ENCODE measurements at places on chromosomes 1 and 21.

DNA sequence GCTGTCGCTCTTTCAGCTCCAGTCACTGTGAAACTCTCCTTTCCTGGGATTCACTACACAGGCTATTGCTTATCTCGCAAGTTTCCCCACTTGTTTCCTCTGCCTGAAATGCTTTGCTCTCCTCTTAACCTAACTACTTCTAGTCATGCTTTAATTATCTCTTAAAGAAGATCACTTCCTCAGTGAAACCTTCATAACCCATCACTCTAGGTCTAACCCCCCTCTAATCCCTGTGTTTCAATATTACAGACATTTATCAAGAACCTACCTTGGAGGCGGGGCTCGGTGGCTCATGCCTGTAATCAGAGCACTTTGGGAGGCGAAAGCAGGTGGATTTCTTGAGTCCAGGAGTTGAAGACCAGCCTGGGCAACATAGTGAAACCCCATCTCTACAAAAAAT lies 16.7 kb upstream of the ZNF644 start:
- DNase-seq: no peak

- DNase-seq: no peak
These were observed 27.4 kb downstream of the ARHGEF10L start for GRCh38 chr1:17566892-17567291.

GRCh38 chr1:54493608-54494007 lies 54.4 kb upstream of the ACOT11 start:
- DNase-seq: no peak

DNA sequence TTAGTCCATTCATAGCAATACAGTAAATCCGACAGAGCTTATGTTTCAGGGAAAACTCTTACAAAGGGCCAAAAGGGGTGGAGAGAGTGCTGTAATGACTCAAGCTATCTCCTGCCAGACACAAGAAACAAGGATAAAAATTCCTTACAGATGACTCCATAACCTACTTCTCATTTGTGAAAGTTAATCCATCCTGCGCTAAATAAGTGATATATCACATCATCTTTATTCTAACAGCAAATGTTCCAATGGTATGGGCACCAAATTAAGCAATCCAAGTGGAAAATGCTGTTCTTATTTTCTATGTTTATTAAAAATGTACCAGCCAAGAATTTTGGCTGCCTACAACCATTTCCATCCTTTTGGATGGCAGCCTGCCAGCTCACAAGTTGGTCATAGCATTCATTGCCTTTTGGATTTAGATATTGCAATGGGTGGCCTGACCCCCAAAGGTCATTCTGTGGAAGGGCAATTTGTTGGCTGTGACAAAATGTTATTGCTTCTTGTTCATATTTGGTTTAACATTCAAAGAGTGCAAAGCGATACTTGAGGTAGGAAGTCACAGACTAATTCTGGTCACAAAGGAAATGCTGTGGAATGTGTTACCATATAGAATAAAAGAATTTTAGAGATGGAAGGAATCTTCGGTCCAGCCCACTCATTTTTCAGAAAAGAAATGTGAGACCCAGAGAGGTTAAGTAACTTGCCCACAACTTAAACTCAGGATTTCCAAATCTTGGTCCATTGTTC lies 2.8 kb upstream of the ENAH start:
- peak; percentile 59 for DNase-seq

- no peak for DNase-seq
These were observed 45.1 kb downstream of the FASLG start for GRCh38 chr1:172704001-172704400.

- no peak for DNase-seq
These were observed 53.2 kb upstream of the LYST start for GRCh38 chr1:235919833-235920441.

DNA sequence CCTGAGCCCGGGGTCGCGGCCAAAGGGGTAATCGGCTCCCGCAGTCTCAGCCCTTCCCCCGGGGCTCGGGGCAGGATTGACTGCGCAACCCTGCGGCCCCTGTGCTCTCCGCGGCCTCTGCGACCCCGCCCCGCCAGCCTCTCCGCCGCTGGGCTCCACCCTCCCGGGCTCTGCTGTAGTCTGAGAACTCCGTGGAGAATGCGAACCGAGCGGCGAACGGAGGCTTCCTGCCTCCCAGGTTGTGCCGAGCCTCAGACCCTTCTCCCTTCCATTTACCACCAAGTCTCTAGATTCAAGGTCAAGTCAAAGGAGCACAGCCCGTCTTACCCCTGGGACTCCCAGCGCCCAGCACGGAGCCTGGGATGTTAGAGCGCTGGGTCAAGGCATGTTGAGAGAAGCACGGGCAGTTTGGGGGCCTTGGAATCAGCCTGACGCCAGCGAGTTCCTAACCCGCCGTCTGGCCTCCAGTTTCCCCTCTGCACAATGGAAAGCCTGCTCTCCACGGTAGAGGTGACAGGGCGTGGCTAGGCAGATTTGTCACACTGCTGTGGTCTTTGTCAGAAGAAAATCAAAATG lies 3.0 kb downstream of the ATP2B4 start:
- DNase-seq: peak; percentile 76

DNA sequence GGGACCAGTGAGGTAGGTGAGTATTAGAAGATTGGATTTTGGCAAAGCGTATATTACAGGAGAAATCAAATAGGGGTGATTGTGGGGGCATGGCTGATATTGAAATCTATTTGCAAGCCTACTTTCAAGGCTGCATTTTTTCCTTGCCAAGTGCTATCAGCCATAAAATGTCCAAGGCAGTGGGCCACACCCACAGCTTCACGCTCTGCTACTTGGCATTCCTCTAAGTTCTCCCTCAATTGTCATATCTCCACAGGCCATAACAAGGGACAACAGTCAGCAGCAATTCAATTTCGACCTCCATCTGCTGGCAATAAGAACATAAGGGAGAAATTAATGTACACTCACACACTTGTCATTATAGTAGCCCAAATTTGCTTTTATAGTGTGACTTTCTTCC lies 667.1 kb upstream of the PKN2 start:
- no peak for DNase-seq

- DNase-seq: no peak
These were observed 84.0 kb downstream of the FMO4 start for GRCh38 chr1:171397851-171398469.

- no peak for DNase-seq
These were observed 80.0 kb downstream of the ADCY10 start for GRCh38 chr1:167833904-167834303.

GRCh38 chr1:163771637-163772036 lies 449.9 kb downstream of the NUF2 start:
- no peak for DNase-seq

GRCh38 chr1:17196496-17197185 lies 8.3 kb upstream of the PADI1 start:
- DNase-seq: no peak

DNA sequence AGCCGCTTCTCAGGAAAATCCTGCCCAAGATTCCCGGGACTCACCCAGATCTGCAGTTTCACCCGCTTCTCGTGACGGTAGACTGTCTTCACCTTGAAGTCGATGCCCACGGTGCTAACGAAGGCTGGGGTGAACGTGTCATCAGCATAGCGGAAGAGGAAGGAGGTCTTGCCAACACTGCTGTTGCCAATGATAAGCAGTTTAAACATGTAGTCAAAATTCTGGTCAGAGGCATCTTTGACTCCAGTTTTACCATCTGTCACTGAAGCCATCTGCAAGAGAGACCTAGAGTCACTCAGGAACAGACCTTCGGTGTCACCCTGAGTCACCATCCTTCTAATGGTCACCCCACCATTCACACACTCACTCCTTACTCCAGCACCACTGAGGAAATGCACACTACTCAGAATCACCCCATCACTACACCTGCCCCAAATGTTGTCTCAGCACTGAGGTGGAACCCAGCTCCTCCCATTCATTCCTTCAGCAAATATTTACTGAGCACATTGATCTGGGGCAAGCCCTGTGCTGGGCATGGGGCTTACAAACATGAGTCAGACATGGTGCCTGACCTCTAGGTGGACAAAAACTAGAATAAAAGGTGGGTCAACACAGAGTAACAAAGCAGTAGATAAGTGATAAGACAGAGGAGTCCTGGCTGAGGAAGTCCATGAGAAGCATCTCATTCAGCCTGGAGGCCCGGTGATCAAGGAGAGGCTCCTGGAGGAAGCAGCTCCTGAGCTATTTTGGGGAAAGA lies 13.5 kb downstream of the RAB3B start:
- no peak for DNase-seq

DNA sequence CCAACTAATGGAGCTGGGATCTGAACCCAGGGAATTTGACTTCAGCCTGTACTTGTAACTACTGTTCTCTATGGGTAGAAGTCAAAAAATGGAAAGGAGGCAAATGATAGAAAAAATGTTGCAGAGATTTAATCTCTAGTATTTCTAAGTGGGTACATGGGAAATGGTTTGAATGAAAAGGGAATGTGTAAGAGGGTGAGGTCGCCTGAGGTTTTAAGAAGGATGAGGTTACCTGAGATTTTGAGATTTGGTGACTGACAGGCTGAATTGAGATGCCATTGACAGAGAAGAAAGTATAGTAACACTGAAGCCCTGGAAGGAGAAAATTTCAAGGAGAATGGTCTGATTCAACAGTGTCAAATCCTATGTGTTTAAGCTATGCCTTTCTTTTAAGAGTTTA lies 5.5 kb downstream of the CAMSAP2 start:
- no peak for DNase-seq

GRCh38 chr1:247535402-247535801 lies 838 bp downstream of the OR2C3 start:
- no peak for DNase-seq

DNA sequence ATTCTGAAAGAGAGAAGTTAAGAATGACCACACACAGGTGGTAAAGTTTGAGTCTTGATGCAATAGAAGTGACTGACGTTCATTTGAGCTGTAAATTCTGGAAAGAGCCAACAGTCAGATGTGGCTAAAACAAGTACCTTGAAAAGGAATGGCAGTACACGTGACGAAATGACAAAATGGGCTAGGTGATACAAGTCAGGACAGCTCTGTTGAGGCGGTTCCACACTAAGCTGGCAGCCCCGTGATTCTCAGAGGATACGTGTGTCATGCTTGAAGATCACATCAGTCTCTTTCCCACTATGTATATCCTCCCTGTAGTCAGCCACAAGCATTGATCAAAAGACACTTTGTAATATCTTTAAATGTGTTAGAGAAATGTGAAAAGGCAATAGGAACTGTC lies 881.3 kb upstream of the ADGRL2 start:
- DNase-seq: no peak

DNA sequence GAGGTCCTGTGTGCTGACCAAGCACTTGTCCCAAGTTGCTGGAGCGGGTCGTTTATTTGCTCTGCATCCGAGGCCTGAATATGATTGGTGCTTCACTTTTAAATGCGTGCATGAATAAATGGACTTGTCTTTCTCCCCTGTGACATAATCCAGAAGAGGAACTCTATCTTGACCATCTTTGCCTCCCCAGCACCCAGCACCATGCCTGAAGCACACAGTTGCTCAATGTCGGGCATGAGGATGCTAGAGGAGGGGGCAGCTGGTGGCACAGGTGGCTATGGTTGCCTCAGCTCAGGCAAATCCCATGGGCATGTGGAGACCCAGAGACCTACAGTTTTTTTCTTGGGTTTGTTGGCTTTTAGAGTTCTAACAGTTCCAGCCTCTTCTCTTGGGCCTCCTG lies 142.6 kb downstream of the KAZN start:
- peak; percentile 35 for DNase-seq

DNA sequence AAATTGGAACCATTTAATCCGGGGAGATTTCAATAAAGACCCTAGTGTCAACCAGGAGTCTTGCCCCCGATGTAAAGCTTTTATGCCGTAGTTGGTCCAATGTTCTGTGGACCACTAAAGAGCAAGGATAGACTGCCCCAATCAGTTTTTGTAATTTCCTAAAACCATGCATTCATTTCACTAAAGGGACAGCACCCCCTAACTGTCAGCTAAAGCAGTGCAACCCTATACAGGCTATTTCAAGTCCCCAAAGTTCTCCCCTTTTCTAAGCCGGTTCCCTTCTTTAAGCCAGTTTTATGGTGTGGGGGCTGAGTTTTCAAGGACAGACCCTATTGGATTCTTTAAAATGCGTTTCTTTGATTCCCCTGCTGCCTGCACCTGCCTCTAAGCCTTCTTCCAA lies 12.7 kb upstream of the PDPN start:
- no peak for DNase-seq

DNA sequence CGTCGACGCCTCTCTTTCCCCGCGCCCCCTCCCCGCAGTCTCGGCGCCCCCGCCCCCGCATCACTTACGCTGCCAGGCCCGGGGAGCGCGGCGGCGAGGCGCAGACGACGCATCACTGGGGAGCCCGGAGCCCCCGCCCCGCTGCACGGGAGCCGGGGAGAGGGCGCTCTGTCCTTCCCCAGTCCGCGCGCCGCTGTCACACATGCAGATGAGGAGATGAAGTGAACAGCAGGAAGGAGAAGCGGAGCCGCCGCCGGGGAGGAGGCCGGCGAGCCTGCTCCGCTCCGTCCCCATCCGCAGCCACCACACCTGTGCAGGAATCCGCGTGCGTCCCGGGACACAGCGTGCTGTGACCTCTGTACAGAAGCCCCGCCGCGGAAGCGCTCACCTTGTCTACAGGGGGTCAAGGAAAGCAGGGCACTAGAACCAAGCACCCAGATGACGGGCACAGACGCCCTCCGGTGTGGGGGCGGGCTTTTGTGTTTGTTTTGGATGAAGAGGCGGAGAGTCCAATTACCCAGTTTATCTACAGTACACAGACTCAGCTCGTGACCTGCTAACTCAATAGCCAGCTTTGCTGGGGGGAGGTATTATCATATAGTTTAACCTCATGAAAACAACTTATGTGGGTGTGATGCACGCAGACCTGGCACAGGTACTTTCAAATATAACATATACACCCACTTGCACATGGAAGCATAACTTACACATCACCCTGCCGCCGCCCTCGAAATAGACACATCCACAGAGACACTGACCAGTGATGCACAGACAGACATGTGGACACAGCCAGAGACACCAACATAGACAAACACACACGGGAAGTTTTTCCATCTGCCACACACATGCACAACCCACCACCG lies 12.4 kb downstream of the KLHDC8A start:
- DNase-seq: no peak

DNA sequence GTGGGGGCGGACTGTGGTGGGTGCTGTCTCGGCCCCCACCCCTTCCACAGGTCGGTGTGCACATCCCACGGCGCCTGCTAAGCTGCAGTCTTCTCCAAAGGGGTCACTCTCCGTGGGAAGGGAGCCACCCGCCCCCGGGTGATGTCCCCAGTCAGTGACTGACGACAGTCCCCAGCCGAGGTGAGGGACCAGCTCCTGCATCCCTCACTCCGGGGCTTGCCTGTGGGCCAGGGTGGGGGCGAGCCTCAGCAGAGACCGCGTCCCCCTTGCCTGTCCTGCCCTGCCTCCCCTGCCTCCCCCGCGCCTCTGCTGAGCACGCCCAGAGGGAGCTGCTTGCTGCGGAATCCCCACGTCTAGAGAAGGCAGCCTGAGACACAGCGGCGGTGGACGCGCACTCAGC lies 35.9 kb upstream of the PDE9A start:
- DNase-seq: no peak

GRCh38 chr1:4375812-4376211 lies 278.6 kb upstream of the AJAP1 start:
- no peak for DNase-seq

DNA sequence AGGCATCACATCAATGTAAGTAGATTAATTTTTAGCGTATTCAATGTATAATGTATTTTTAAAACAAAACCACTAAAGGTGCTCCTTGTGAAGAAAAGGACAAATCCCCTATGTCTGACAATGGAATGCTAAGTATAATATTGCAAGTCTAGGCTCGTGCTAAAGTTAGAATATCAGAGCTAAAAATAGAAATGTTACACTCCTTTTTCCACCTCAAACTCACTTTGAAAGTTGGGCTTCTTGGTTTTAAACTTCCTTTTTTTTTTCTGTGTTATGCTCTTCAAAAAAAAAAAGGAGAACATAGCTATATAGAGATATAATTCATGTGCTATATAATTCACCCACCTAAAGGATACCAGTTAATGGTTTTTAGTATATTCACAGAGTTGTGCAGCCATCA lies 3.6 kb upstream of the SERBP1 start:
- peak; percentile 61 for DNase-seq

All from NB4 (cell line).